Activated naive CD4-positive, alpha-beta T cell treated with anti-CD3 and anti-CD28 coated beads, Interleukin-2, amount 50 U/mL, for 72 hours (primary cell): ENCODE measurements at places on chromosomes 2 and 18. TPM values are rescaled to one million over a fixed set of nuclear protein-coding genes. Genes with fewer than 3 reads are reported as not detected.

Gene RAD51AP2
- total RNA-seq = not detected

Gene LYG1
- total RNA-seq = 1.1 TPM

GRCh38 chr2:6212491-6212890 lies 520.3 kb downstream of the SOX11 start:
- no peak for DNase-seq

- DNase-seq = no peak
These were observed 245.2 kb upstream of the LRATD1 start for GRCh38 chr2:14387332-14387731.

GRCh38 chr2:236955521-236956030 lies 130.1 kb upstream of the COPS8 start:
- DNase-seq = no peak

DNA sequence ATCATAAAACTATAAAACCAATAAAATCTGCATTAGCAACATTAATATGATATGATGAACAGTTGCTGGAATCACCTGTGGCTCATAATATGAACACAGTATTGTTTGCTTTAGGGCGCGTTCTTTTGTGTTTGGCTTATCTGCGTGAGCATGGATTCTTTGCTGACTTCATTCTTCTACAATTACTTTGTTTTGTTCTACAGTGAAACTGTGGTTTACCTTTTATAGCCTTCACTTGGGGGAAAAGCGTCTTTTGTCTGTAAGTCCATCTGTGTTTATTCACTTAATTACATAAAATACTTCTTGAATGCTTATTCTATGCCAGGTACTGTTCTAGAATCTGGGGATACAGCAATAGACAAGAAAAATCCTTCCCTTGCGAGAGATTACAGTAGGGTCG lies 74.0 kb upstream of the SEC11C start:
- DNase-seq = no peak

GRCh38 chr2:238244151-238244550 lies 4.3 kb upstream of the HES6 start:
- no peak for DNase-seq

DNA sequence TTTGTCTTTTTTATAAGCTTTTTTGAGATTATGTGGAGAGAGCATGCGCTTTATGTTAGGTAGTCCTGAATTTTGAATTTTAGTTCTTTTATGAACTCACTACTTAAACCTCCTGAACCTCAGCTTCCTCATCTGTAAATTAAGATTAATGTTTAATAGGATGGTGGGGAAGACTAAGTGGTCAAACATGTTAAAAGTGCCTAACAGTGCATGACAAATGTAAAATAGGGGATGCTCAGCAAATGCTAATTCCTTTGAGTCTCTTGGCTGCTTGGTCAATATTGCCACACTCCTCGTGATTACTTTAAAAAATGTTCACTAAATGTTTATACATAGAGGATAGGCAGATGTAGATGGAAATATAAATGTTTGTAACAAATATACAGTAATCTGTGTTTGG lies 6.8 kb downstream of the BIRC6 start:
- no peak for DNase-seq

DNA sequence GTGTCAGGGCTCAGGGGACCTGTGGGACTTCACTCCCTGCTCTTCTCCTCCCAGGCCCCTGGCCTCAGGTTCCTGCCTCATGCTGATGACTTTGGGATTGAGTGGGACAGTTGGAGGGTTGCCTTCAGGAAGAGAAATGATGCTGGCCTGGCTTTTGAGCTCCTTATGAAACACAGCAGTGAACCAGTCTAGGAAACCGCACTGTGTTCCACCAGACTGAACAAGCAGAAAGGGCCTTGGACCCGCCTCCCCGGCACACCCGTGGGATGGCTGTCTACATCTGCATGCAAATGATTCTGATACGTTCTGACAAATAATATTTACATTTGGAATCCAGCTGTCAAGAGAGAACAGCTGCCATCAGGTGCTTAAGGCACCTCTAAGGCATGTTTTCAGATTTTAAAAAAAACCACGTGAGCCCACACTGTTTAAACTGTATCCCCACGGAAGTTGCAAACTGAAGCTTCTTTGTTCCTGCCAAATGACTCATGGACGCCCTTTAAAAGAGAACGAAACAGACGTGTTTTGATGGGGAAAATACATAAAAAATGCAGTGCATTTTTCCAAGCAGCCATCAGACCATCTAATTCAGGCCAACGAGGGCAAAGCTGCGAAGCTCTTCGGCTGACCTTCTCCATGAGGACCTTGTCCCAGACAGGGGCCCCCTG lies 27.6 kb upstream of the ASAP2 start:
- DNase-seq = no peak

- DNase-seq = no peak
These were observed 106.1 kb downstream of the MYO1B start for GRCh38 chr2:191351298-191351697.

DNA sequence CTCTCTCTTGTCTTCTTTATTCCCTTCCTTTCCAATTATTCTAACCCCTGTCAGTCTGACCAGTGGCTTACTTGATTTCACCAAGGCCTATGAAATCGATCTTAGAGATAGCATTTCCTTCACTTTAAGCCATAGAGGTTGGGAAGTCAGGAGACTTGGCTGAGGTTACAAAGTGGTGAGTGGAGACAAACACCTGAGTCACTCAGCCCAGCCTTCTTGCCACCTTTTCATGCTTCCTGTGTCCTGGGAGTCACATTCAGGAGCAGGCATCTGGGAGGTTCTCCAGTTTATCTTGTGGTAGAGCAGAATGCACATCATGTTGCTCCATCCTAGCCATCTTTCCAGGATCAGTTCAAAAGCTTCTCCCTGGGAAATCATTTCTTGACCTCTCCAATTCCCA lies 59.1 kb downstream of the VSNL1 start:
- DNase-seq = no peak

- DNase-seq = no peak
These were observed 674.5 kb downstream of the KCNJ3 start for GRCh38 chr2:155372969-155373368.

DNA sequence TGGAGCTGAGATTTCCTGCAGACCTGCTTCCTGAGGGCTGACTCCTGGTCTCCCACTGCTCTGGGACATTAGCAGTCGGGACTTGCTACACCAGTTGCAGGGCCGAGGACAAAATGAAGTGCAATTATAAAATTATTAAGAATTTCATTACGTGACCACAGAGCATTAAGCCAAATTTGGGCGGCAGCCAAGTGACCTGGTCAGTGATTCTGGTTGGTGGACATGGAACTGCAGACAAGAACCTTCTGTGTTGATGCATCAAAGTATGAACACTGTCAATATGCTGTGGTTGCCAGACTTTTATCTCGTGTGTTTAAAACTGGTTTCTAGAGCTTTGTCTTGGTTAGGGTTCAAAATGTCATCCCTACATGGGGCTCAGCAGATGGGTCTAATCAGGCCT lies 24.8 kb downstream of the SH3RF3 start:
- DNase-seq = no peak
